ENCODE measurements at places on chromosomes 4 and X.

DNA sequence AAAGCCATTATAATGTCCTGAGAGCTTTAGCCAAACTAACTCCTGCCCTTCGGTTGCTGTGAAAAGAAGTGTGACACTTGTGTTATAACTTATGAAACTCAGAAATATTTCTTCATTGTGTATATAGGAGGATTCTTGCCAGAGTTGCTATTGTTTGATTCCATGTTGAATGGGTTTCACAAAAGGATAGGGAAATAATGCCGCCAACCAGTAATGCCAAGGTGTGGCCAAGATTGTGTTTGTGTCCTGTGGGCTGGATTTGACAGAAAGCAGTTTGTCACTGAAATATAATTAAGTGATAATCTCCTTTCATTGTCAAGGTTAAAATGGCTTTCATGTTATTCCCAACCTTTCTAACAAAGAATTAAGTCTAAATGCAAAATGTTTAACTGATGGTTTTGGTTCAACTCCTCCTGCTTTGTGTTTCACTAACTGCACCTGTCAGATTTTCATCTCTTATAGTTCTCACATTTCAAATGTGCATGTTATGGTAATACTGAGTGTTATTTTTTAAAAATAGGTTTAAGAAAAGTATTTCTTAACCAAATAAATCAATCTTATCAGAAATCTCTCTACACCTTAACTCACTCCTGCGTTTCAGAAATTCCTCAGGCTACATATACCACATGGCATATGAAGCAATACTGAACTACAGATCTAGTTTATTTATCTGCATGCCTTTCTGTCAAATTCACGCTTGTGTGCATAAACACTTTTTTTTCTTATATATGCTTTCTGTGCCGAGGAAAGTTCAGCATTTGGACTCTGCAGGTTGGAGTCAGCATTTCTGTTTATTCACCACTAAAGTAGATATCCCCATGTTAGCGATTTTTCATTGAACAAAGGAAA lies at the start of gene CLDN22:
Gene CLDN22, minus strand, starts transcription at position 66 of the 849 bp plus-strand sequence. Its CDS starts 58 bp downstream, at position 8.
- DNase-seq: no peak

DNA sequence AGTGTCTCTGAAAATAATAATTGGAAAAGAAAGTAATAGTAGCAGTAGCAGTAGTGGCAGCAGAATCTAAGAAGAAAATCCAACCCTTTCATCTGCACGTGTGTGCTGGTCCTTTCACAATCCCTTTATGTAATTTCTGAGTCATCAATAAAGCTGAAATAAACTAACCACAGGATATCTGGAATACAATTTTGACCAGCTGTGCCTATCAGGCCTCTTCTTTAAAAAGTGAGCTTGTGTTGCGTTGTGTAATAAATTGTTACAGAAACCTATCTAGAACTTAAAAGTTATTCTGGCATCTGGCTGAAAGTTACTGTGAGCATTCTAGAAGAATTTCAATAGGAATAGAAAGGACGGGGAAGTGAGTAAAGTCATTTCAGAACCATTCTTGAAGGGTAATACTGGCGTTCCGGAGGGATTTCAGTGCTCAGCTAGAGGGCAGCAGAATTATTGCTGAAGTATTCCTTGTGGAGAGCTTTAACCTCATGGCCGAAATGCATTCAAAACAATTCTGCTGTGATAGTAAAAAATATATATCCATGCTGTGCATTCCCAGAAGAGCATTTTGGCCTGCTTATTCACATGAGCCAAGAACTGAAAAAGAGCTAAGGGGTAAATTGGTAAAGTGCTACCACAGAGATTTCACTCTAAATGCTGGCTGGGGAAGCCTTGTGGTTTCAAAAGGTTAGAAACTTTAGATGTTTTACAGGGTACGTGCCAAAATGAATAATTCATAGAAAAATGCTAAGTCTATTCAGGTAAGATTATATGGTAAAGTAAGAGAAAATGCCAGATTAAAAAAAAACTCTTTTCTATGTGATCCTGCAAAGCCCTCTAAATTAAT lies 260.6 kb downstream of the NKX6-1 start:
- no peak for DNase-seq

DNA sequence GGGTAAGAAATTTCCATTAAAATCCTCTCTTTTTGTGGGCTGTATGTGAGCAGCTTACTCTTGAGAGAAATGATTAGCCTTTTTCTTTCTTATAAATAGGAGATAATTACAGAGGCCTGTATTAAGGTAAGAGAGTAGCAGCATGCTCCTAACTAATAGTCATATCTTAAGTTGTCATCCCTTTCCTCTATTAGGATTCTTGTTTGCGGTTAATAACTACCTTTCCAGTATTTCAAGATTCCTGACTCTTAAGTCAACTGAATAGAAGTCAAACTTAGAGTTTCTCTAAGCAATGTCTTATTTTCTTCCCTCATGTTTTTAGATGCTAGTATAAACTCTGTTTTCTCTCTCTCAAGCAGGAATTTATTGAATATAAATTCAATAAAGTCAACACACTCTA lies 139.9 kb upstream of the GPRIN3 start:
- no peak for DNase-seq

DNA sequence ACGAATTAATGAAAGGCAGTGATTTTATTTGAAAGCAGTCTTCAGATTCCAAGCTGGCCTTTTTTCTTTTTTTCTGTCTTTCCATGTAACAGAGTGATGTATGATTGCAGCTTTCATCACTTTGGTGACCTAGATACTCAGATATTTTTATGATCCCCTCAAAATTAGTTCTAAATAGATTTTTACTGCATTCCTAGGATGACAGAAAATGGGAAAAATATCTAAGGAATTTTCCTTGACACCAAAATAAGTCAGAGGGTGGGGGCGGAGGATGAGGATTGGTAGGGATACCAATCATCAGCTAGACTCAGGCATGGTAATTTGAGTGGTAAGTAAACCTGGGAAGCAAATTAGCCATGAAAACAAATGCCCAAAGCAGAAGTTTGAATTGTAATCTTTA lies 11.9 kb upstream of the HMGB2 start:
- DNase-seq: no peak

- DNase-seq: no peak
Observed at GRCh38 chrX:17390419-17390850, 15.4 kb downstream of the NHS start.

DNA sequence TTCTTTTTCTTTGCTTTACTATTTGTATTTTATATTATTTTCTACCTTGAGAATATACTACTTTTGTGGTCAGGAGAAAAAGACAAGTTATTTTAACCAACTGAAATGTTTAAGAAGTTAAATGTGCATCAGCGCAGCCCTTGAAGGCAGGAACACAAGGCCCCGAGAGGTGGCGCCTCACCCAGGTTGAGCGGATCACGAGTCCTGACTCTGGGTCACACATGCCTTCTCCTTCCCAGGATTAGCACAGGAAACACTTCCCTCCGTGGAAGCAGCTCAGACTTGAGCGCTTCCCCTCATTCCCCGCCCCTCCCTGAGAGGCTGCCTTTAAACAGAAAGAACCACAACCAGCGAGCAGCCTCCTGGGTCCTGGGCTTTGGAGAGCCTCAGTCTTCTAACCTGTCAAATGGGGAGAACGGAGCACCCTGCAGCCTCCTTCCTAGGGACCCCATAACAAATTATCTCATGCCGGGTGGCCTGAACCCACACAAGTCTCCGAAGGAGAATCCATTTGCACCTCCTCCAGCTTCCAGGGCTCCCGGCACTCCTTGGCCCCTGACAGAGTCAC lies 217.6 kb downstream of the AFAP1 start:
- DNase-seq: no peak

- DNase-seq: no peak
Observed at GRCh38 chr4:69104719-69105275, 8.5 kb downstream of the UGT2B7 start.

GRCh38 chrX:6708041-6708440 lies 173.1 kb upstream of the VCX3A start:
- no peak for DNase-seq

DNA sequence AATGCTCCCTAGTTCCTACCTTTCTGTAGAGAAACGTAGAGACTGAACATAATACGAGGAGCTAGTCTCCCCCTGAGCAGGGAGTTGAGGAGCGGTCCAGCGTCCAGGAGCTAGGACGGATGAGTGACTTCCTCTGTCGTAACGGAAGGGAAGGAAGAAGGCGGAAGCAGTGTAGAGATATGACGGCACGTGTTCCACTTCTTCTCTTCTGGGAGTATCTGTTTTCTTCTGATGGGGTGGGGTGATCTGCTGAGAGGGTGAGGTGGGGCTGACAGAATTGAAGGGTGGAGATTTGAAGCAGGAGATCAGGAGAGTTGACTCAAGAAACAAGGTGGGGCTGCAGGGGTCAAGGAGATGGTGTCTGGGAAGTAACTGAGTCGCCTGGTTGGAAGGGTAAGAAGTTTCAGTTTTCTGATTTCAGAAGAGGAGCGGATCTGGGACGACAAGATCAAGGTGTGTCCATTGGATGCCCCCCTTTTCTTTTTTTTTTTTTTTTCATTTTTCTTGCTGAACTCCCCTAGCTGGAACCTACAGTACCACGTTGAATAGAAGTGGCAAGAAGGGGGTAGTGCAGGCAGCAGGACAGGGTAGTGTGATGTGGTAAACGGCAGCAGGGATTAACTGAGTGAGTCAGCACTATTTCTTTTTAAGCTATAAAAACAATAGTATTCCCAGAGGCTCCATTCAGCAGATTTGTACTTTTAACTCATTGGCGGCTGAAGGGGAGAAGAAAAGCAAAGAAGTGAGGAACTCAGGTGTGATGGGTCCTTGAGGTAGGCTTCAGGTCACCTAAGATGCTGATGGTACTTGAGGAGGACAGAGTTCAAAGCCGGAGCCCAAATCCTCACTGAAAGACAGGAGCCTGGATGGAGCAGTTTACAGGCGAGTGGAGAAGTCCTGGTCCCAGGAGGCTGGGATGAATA lies 50.8 kb upstream of the SETD7 start:
- no peak for DNase-seq

- DNase-seq: no peak
Observed at GRCh38 chr4:182555997-182556418, 312.8 kb downstream of the TENM3 start.

DNA sequence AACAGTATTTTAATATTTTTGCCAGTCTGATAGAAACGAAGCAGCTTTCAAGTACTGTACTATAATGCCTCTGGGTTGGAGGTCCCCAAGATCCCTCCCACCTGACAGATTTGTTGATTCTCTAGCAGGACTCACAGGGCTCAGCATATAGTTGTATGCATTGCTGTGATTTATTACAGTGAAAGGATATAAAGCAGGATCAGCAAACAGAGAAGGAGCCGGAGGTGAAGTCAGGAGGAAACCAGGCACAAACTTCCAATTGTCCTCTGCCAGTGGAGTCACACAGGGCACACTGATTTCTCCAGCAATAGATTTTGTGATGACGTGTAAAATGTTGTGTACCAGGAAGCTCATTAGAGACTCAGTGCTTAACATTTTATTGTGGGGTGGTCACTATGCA lies 19.0 kb downstream of the USP53 start:
- no peak for DNase-seq

DNA sequence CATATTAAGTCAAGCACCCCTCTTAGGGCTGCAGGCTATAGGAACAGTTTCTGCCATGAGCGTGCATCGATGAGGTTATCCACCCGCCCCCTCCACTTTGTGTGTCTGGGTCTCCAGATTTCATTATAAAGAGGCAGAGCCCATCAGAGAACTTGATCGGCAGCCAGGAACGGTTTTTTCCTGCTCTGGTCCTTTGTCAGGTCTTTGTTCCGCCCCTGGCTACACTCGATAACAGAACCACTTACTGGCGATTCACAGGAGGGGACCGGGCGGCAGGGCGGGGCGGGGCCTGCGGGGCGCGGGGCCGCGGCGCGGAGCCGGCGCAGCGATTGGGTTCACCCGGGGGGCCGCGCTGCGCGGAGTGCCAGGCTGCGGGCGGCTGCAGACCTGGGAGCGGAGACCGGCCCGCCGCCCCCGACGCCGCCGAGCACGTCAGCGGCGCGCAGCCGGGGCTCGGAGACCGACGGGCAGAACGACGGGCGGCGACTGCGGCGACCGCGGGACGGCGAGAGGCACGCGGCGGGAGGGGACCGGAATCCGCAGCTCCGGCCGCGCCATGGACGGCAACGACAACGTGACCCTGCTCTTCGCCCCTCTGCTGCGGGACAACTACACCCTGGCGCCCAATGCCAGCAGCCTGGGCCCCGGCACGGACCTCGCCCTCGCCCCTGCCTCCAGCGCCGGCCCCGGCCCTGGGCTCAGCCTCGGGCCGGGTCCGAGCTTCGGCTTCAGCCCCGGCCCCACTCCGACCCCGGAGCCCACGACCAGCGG lies at the start of gene SLC10A4:
Gene SLC10A4, plus strand, starts transcription at position 338 of the 771 bp plus-strand sequence. Its CDS starts 219 bp downstream, at position 557.
- DNase-seq: no peak

GRCh38 chr4:182507805-182508204 lies 264.6 kb downstream of the TENM3 start:
- no peak for DNase-seq

- no peak for DNase-seq
Observed at GRCh38 chr4:97404876-97405523, 738.3 kb downstream of the STPG2 start.

DNA sequence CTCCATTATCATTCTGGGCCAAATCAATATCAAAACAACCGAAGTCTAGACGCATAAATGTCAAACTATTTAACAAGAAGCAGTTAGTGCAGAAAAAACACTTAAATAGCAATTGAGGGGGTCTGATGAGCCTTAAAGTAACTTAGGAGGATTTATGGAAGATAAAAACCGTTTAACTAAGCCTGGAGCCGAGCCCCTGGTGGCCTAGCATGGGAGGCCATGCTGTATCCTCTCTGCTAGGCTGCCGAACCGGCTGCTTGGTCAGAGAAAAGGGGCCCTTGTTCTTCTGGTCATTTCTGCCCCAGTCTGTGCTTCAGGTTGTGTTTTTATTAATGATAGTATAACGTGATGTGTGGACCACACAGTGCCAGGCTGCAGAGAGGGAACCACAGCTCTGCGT lies 72.4 kb downstream of the CPZ start:
- DNase-seq: no peak

DNA sequence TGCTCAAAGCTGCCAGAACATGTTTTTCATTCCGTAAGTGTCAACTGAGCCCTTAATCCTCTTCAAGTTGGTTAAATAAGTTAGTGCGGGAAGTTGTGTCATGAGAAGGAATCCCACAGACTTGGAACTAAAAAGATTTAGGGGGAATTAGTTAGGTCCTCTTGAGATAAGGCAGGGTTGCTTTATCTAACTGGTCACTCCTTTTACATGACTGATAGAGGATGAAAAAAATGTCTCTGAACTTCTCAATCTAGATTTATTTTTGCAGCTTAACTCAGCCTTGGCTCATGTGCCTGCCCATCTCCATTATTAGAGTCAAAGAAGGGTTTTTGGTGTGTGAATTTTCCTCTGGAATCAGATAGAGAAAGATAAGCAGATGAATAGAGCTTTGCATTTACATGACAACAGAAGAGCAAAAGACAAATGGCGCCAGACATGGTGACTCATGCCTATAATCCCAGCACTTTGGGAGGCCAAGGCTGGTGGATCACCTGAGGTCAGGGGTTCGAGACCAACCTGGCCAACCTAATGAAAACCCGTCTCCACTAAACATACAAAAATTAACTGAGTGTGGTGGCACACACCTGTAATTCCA lies 882.9 kb downstream of the RPA4 start:
- DNase-seq: no peak

DNA sequence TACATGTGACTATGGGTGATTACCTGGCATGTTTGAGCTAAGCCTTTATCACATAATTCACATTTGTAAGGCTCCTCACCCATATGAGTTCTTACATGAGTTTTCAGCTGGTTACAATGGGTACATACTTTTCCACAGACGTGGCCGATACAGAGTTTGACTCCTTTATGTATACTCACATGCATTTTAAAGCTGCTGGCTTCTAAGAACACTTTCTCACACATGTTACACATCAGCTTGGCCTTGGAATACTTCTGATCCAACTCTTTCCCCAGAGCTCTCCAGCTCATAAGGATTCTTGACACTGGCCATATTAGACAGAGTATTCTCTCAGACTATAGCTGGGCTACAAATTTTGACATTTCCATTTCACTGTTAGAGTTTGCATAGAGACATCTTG lies 66.3 kb downstream of the TAB3 start:
- no peak for DNase-seq

- no peak for DNase-seq
Observed at GRCh38 chr4:8437281-8437680, 3.2 kb downstream of the ACOX3 start.

Data from NAMALWA (cell line).